CD8-positive, alpha-beta memory T cell (primary cell): ENCODE measurements at places on chromosomes 1 and 21.

- DNase-seq: peak; percentile 54
Measured at GRCh38 chr1:152461544-152461943, 47.5 kb upstream of the CRNN start.

DNA sequence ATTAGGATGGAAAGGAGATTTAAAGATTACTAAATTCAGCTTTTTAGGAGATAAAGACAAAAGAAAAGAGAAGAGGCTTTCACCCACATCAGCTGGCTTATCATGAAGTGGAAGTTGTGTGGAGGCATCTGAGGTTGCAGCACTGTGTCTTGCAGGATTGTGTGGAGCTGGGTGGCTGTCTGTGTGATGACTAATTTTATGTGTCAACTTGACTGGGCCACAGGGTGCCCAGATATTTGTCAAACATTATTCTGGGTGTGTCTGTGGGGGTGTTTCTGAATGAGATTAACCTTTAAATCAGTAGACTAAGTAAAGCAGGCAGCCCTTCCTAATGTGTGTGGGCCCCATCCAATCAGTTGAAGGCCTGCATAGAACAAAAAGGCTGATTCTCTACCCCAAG is 3.9 kb downstream of the KCNA10 start:
- no peak for DNase-seq

GRCh38 chr1:164240081-164240480 is 318.9 kb upstream of the PBX1 start:
- DNase-seq: no peak

GRCh38 chr1:116923421-116923820 is 13.7 kb downstream of the PTGFRN start:
- no peak for DNase-seq

- DNase-seq: no peak
Measured at GRCh38 chr1:229098903-229099578, 171.9 kb upstream of the RAB4A start.

GRCh38 chr1:74953622-74954021 is 180.6 kb upstream of the LHX8 start:
- DNase-seq: no peak

DNA sequence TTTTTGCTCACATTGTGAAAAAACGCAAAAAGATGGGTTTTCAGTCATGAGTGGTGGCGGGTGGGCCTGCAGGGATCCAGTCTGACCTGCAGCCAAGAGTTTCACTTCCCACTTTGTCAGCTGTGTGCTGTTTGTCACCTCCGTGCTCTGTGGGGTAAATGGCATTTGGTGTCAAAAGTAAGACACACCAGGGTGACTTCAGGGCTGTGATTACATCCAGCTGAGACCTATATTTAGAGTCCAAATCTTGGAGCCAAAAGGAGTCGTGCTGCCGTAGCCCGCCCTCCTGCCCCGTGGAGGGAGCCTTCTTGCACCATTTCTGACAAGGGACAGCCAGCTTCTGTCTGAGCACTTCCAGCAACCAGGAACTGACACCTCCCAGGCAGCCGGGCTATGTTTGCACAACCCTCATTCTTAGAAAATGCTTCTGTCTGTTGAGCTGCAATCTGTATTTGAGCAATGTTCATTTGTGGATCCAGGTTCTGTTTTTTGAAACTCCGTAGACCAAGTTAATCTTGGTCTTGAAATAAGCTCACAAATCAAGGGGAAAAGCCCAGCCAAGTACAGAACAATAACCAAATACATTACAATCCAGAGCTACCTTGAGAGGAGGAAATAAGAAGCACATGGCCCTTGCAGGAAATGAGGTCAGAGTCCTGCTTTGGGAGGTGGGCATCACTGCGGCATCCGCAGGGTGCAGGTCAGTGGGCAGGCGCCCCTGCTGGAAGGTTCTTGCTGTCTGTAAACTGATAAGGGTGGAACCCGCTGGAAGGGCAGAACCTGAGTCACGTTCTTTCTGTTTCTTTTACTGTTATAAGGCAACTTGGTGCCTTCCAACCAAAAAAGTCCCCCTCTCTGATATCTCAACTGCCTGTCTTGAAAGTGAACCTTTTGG is 14.4 kb downstream of the ABCG1 start:
- peak; percentile 84 for DNase-seq

GRCh38 chr1:94314222-94314858 is 77.0 kb upstream of the ARHGAP29 start:
- DNase-seq: no peak

GRCh38 chr1:245762396-245762910 is 607.7 kb downstream of the KIF26B start:
- DNase-seq: no peak

DNA sequence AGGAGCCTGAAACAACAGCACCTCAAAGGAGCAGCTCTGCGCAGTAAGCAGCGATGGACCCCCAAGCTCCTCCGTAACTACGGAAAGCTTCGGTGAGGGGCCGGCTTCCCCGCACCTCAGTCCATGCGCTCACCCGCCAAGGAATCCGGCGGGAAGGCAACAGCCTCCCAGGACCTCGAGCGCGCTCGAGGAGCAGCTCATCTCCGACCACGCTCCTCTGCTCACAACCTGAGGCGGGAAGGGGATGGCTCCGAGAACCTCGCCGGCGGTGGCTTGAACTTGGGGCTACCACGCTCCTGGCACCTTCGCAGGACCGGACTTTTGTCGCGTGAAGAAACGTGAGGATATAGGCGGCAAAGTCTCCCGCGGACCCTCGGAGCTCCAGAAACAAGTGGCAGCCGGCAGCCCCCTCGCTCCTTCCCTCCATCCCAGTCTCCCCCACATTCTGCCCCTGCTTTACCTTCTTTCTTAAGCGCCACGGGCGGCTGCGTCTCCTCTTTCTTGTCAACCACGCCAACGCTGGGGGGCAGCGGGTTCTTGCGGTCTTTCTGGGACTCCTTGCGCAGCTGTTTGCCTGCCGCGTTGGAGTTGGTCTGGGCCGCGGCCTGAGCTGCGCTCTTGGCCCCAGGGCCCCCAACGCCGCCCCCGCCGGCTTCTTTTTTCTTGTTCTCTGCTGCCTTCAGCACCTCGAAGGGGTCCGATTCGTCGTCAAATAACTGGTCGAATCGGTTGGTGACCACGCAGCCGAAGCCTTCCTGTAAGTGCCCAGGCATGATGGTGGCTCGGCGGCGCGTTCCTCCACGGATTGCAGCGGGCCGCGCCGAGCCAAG is 459 bp downstream of the SERBP1 start:
- peak; percentile 23 for DNase-seq

GRCh38 chr1:17212009-17212408 is 7.1 kb downstream of the PADI1 start:
- DNase-seq: no peak

DNA sequence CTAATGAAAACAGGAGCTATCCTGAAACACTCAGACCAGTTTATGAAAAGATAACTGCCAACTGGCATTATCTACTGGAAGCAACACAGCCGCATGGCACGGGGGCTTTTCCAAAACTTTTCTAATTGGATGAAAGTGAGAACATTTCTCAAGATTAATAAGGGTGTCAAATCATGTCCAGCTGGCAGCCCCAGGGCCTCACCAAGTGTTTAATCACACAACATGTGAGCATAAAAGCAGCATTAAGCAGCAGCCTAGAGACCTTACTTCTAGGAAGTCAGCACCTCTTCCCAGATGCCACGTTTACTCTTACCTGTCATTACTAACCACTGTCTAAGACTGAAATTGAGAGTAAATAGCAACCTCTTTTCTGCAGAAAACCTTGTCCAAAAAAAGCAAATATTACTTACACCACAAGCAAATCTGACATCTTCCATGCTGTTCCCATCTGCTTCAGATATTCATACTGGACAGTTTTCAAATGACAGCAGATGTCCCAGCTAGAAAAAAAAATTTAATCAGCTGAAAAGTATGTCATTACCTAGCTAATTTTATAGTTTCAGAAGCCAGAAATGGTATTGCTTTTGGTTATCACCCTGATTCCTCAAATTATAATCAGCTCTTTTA is 341.5 kb upstream of the ZP4 start:
- DNase-seq: no peak

- DNase-seq: no peak
Measured at GRCh38 chr21:32299695-32300094, 1.0 kb downstream of the MRAP start.

DNA sequence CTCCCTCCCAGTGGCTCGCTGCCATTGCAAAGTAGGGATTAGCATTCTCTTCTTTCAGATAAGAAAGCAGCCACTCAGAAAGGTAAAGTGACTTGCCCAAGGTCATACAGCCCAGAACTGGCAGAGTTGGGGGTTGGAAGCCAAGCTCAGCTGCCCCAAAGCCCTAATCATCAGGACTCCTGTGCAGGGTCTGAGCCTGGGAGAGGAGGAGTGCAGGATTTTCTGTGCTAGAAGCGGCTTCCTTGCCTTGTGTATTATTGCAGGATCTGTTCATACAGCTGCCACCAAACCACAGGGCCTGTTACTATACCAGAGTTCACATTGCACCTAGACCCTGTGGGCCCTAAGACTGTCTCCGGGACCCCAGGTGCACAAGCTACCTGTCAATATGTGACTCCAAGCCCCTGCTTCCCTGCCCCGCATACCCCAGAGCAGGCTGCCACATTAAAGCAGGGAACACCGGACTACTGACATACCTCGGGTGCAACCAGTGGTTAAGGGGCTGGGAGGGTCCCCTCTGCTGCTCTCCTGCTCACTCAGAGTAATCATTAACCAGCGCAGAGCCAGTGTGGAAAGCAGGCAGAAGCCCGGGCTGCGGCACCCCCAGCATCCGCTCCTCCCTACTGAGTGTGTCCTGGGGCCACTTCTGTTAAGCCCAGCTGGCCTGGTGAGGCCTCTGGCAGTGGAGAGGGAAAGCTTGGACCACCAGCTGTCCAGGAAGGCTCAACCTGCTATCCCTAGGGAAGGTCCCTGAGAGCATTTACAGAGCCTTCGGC is 15.8 kb downstream of the HSPG2 start:
- DNase-seq: no peak

GRCh38 chr1:64550510-64550909 is 80.6 kb downstream of the CACHD1 start:
- no peak for DNase-seq

DNA sequence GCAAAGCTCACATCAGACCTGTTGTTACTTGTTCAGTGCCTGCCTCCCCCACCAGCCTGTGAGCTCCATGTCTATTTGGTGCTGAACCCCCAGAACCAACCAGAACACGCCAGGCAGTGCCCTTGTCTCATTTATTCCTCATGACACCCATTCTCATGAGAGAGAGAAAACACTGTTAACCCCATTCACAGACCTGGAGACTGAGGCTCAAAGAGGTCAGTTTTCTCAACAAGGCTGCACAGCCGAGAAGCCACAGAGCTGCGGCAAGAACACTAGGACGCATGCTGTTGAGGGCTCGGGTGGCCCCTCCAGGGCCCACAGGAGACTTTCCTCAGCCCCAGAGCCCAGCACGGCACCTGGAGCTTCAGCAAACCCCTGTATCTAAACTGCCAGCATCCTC is 13.1 kb downstream of the KCNN3 start:
- no peak for DNase-seq

- no peak for DNase-seq
Measured at GRCh38 chr21:17578162-17578561, 34.5 kb downstream of the BTG3 start.

DNA sequence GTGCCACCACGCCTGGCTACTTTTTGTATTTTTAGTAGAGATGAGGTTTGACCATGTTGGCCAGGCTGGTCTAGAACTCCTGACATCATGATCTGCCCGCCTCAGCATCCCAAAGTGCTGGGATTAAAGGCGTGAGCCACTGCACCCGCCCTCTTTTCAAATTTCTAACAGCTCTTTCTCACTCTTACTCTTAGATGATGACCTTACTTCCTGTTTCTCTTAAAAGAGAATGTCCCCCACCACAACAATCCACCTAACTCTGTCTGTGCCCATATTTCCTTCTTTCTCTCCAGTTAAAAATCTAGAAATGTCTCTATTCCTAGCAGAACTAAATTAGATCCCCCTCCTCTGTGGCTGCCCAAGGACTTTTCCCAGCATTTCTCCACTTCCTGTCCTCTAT is 46.6 kb upstream of the RGS2 start:
- DNase-seq: no peak

- DNase-seq: no peak
Measured at GRCh38 chr1:154349121-154349520, 23.8 kb downstream of the ATP8B2 start.

DNA sequence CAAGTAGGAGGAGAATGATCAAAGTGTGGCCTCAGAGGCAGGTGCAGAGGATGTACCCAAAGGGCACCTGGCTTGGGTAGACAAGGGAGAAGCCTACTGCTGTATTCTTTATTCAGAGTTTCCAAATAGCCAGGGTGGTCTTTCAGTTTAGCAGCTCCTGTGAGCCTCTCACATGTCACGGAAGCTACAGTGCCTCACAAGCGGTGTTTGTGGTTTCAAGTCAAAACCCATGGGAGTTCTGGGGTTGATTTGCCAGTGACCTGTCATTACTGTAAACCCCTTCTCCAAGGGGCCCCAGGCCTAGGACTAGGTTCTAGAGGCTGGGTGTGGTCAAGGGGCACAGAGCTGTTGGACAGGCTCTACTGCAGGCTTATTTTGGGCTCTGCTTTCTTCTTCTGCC is 10.2 kb upstream of the IL10 start:
- DNase-seq: peak; percentile 27

DNA sequence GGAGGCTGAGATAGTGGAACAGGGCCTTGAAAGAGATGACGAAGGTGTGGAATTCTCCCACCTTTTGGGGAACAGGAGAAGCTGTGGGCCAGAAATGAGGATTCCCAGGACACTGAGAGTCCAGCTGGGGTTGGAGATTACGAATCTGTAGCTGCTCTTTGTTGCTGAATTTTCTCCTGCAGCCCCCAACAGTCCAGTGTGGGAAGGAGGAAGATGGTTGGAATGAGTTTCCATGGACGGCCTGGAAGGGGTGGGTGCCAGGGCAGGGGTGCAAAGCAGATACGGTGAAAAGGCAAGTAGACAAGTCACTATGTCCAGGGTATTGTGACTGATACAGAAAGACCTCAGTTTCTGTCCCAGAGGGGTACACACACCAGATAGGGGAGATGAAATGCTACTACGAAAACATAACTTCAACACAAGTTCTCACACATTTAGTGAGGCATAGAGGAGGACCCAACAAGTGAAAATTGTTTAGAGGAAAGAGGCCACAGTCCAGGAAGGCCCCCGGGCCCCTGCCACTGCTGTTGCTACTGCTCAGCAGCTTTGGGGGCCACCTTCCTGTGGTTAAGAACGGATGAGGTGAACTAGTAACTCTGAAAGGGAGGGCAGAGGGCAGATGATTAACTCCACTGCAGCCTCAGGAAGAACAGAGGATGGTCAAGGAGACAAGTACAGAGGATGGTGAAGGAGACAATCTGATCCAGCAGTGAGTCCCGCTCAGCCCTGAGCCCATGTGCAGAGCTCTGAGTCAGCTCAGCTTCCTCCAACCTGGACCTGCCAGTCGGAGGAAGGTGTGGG is 7.3 kb downstream of the CD244 start:
- no peak for DNase-seq

GRCh38 chr1:48677306-48678287 is 99.1 kb downstream of the BEND5 start:
- DNase-seq: no peak

GRCh38 chr1:37862330-37862729 is 2.9 kb upstream of the MTF1 start:
- DNase-seq: no peak
